Globus pallidus (tissue), 1 donor: ENCODE measurements at places on chromosomes 2 and 18.

- no peak for DNase-seq
Measured at GRCh38 chr2:2730301-2730833, 399.3 kb upstream of the MYT1L start.

DNA sequence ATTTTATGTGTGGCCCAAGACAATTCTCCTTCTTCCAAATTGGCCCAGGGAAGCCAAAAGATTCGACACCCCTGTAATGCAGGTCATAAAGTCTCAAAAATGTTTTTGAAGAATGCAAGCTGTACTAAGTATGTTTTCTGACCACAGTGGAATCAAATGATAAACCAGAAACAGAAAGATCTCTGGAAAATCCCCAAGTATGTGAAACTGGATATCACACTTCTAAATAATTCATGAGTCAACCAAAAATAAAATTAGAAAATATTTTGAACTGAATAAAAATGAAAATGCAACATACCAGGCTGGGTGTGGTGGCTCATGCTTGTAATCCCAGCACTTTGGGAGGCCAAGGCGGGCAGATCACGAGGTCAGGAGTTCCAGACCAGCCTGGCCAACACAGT lies 34.1 kb upstream of the UBE2F start:
- DNase-seq, result no peak

- DNase-seq, result no peak
Measured at GRCh38 chr2:238027058-238027457, 33.7 kb upstream of the SCLY start.

DNA sequence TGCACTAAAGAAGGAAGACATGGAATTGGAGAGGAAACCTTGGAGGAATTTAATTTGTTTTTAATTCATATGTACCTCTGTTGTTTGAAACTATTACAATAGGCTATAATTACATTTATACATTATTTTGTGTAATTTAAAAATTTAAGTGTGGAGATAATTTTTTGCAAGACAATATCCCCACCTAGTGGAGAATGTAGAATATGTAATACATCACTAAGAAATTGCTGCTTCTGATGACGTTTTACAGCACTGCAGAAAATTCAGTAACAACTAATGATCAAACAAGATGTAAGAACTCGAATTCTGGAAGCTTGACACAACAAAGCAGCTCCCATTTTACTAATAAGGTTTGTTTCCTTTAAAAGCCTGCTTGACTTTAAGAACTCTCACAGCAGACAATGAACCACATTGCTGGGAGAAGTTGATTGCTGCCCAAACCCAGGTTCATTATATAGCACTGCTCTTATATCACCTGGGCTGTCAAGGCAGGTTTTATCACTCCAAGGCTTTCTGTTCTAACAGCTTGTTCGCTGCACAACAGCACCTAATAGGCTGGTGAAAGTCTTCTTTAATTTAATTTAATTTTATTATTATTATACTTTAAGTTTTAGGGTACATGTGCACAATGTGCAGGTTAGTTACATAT lies 53.4 kb downstream of the THADA start:
- no peak for DNase-seq

- DNase-seq, result no peak
Measured at GRCh38 chr2:205988274-205988673, 97.7 kb downstream of the INO80D start.

DNA sequence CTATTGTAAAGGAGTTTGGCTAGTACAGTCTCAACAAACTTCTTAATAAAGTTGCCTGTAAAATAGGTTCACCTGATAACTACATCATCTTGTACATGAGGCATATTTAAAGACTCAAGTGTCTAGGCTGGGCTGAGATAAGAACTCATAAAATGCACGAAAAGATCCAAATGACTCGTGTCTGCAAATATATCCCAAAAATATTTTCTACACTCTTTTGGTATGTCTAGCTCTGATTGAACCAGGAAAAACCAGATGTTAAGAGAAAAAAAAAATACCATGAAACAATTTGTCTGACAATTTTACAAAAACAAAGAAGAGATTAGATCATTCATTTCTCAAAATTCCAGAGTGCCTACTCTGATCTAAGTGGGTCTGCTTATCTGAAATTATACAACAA lies 166.9 kb upstream of the OSR1 start:
- no peak for DNase-seq

DNA sequence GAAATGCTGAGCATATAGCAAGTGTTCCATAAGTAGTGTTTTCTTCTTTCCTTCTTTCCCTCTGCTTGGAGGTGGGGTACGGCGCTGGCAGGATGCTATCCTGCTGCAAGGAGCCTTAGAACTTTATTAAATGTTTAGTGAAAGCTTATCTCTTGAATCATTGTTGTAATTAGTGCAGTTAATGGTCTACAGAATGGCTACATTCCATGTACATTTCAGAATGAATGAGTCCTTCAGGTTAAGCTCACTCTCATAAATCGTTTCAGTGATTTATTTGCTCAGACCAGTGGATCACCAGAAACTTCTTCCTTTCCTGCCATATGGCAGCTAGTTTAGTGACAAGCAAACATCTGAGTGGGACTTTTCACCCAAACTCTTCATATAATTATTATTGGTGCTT lies 3.3 kb upstream of the YWHAQ start:
- DNase-seq, result no peak

DNA sequence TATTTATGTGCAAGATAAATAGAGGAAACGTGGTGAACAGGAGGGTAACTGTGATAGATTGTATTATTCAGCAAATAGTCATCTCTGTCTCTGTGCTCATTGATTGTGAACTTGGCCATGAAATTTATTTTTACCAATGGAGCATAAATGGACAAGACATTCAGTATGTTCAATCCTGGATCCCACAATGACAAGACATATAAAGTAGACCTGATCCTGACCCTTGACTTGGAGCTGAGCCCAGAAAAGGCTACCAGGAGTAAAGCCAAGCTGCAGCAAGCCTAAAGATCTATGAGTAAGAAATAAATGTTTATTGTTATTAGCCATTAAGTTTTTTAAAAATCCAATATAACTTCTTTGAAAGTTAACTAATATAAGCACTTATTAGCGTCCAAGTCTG lies 531.2 kb downstream of the PIK3C3 start:
- DNase-seq, result no peak

DNA sequence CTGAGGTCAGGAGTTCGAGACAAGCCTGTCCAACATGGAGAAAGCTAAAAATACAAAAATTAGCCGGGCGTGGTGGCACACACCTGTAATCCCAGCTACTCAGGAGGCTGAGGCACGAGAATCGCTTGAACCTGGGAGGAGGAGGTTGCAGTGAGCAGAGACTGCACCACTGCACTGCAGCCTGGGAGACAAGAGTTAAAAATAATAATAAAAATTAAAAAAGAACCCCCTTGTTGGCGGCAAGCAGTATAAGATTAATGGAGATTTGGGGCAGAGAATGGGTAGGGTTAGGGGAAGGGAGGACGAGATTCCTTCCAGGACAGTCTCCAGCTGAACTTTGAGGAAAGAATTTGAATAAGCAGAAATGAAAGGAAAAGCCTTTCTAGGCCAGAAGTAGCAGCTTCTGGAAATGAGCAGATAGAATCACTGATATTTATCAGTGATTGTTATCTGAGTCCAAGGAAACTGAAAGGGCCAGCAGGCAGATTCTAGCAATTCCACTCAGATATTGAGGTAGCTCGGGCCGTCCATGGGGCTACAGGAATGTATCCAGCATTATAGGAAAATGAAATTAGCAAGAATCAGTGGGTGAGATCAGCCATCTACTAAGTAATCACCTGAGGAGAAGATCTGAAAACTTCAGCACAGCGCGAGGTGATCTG lies 7.0 kb upstream of the MYCN start:
- DNase-seq, result no peak

- peak; percentile 33 for DNase-seq
Measured at GRCh38 chr2:113257516-113258264, 21.0 kb downstream of the PAX8 start.

DNA sequence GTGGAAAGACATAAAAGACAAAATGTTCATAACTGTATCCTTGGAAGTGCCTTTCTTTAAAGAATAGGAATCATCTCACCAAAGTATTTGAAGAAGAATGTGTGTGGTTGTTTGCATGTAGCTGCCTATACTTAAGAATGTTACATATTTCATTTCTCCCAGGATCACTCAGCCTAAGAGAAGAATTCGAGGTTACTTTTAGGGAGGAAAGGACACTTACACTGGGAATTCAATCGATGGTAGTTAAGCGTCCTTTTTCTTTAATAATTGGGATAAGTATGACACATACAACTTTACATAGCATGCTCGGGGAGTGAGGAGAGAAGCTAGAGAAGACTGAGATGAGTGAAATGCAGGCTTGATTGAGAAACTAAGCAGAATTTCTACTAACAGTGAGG lies 22.0 kb upstream of the CYP1B1 start:
- no peak for DNase-seq

GRCh38 chr2:184517402-184517801 lies 80.9 kb upstream of the ZNF804A start:
- DNase-seq, result no peak

DNA sequence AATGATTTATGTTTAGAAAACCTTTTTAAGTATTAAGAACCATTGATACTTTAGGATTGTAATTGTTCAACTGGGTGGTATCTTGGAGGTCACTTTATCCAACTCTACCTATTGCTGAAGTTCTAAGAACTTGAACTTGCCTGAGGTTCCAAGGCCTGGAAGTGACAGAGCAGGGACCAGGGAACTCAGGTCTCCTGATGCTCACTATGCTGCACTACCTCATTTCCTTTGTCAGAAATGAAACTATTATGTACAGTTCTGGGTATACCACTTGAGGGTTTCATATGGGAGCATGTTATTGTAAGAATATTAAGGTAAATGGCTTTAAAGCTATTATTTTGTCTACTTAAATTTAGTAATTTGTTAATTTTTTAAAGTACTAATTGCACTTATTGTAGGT lies 3.0 kb downstream of the MBD5 start:
- DNase-seq, result no peak

GRCh38 chr2:133838642-133839365 lies 270.5 kb upstream of the NCKAP5 start:
- no peak for DNase-seq

DNA sequence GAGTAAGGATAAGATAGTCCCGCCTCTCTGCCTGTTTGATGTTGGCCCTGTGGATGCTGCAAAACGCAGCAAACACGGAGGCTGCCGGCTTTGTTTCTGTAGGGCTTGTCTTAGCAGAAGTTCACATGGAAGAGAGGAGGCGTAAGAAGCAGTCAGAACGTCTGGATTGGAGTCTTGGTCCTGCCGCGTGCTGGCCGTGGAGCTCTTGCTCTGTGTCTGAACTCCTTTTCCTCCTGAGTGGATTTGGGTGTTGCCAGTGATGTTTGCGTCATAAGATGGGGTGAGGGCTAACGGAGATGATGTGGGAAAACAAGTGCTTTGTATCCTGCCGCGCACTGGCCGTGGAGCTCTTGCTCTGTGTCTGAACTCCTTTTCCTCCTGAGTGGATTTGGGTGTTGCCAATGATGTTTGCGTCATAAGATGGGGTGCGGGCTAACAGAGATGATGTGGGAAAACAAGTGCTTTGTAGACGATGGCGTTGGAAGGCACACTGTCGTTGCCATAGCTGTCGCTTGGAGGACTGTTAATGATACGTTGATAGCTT lies 240.9 kb downstream of the AGAP1 start:
- DNase-seq, result no peak

DNA sequence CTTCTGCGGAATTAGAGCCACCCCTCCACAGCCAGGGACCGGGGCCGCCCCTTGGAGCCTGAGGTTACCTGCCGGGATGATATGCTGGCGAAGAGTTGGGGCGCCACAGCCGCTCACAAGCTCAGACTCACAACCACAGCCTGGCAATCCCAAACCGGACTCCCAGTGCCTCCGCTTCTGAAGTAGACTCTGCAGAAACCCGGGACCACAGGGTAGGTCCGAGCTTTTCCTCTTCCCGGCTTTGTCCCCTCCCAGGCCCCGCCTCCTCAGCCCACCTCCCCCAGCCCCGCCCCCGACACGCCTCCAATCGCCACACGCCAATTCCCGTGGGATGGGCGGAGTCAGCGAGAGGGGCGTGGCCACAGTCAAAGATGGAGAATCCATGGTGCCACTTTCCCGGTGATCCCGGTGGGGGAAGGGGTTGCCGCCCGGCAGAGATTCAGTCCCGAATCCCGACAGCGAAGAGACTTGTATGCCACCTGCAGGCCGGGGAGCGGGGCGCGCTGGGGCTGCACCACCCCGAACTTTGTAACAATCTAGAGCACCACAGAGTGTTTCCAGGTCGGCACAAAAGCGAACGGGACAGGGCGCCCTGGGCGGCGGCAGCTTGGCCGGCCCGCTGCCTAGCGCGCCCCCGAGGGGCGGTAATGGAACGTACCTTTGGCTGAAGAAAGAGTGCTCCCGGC lies at the start of gene IDH1:
Gene IDH1, minus strand, starts transcription at position 201 of the 686 bp plus-strand sequence. CDS start 3,520 bp downstream, outside the sequence.
- DNase-seq, result peak; percentile 95

DNA sequence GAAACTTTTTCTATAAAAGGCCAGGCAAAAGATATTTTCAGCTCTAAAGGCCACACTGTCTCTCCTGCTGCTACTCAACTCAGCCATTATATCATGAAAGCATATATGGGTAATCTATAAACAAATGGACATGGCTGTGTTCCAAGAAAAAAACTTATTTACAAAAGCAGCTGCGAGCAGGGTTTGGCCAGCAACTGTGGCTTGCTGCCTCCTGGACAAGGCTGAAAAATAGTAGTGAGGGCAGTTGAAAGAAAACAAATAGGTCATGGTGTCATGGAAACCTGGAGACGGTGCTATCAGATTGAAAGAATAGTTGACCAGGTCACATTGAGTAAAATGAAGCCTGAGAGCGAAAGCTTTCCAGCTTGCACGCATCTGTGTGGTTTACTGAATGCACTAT lies 89.2 kb upstream of the LRATD1 start:
- DNase-seq, result no peak

DNA sequence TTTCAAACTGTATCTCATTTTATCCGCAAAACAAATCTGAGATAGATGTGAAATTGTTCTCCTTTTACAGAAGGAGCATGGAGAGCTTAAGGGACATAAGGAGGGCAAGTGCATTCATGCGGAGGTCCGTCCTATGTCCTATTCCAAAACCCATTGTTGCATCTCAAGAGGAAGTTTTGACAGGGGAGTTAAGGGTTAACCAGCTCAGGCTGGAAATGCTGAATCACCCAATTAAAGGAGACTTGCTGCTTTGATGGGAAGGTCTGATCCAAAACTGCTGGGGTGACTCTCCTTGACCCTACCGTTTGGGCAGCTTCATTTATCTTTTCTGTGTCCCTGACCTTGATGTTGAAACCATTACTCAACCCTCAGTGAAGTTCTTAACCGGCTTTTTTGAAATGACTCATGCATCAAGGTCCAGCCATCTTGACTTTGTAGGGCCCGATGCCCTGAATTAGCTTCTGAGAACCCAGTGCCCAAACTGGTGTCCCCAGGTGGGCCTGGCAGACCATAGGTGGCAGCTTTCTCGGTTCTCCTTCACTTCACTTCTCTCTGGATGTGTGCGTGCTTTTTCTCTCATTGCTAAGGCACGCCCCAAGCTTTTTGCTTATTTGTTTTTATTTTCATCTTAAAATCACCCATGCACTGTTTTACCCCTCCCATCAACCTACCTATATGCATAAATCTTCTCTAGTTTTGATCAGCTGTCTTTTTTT lies 15.9 kb upstream of the TXNDC2 start:
- DNase-seq, result no peak

DNA sequence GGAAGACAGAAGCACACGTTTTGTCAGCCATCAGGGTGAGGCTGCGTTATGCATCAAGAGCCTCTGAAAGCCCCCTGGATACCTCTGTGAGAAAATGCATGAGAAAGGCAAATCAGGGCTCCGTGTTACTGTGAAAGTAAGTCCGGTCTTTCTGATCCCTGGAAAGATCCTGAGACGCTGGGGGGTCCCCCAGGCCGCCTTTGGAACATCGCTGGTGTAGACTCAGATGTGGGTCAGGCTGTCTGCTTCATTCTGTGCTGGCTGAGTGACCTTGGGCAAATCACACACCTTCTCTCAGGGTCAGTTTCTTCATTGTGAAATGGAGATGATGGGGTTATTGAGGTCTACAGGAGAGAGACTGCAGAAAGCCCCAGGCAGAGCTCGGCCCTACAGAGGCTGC lies 42.0 kb upstream of the HS6ST1 start:
- no peak for DNase-seq
